ENCODE measurements at places on chromosomes 6 and 20.

GRCh38 chr6:39851331-39851730, 59.2 kb downstream of the DAAM2 start:
- DNase-seq: no peak

DNA sequence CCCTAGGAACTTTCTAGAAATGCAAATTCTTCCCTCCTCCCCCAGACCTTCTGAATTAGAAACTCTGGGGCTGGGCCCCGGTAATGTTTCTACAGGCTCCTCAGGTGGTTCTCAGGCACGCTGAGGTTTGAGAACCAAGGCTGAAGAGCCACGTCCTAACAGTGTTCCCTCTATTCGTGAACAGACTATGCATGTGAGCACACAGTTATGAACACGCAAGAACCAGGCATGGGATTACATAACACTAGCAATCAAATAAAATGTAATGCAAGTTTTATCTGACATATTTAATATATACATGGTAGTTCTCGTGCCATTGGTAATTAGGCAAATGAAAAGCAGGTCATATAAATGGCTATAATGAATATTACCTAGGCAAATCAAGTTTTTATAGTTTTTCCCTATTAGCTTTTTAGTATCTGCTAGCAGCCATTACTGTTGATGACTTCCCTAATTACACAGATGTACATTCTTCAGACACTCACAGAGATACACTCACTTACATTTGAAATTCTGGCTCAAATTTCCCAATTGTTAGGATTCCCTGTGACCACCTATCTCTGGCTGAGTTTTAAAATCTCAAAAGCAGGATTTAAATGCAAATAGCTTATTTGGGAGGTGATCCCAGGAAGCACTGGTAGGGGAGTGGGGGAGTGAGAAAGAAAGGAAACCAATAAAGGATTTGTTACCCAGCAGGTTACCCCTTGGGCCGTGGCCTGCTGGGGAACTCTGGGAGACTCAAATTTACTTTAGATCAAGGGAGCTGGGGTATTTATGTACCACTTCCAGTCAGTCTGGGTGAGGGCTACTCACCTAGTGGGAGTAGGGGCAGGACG, 104.1 kb downstream of the TCP11 start:
- DNase-seq: no peak

DNA sequence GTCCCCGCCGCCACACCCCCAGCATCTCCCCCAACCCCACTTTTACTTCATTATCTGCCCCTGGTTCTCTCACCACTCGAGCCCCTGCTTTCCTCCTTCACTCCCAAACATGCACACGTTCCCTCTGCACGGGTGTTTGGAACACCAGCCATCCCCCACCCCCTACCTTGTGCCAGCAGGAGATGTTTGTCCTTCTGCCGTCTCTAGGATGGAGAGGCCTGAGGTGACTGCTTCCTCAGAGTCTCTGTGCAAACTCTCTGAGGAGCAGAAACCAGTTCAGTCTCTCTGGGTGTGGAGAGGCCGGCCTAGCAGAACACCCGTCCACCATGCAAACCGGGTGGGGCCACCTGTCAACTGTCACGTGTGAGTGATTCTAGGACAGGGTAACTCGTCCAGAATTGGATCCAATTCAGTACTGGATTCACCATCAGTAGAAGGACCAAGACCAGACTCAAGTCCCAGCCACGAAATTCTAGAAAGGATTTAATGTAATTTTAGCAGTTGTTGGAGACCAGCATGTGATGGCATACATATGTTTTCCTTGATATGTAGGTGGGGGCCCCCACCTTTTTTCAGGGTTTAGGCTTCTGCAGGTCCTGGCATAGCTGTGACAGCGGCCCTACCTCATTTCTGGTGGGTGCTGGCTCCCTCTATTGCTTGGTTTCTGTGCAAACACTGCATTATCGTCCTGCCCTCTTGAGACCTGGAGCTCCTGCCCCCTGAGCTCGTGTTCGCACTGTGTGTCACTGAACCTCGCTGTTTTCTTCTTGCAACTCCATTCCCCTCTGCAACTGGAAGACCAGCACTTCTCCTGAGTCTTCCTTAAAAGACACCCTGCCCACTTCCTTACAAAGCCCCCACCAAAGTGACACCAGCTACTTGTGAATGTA, at the start of gene RAET1E:
Gene RAET1E (minus strand): TSS at position 259 of the 890 bp plus-strand sequence. CDS start 7,212 bp downstream, outside the sequence.
- no peak for DNase-seq

GRCh38 chr20:7930343-7930742, 9.9 kb downstream of the HAO1 start:
- no peak for DNase-seq

DNA sequence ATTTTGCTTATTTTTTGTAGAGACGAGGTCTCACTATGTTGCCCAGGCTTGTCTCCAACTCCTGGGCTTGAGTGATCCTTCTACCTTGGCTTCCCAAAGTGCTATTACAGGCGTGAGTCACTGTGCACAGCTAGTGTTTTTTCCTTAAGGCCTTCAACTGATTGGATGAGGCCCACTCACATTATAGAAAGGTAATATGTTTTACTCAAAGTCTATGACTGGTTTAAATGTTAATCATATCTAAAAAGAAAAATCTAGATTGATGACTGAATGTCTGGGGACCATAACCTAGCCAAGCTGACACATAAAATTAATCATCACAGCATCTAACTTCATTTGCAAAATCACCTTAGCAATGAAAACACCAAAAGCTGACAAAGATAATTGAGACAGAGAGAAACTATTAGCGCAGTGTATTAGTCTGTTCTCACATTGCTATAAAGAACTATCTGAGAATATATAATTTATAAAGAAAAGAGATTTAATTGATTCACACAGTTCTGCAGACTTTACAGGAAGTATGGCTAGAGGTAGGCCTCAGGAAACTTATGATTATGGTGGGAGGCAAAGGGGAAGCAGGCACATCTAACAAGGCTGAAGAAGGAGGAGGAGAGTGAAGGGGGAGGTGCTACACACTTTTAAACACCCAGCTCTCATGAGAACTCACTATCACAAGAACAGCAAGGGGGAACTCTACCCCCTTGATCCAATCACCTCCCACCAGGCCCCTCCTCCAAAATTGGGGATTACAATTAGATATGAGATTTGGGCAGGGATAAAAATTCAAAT, 66.8 kb upstream of the ARHGAP18 start:
- DNase-seq: no peak

DNA sequence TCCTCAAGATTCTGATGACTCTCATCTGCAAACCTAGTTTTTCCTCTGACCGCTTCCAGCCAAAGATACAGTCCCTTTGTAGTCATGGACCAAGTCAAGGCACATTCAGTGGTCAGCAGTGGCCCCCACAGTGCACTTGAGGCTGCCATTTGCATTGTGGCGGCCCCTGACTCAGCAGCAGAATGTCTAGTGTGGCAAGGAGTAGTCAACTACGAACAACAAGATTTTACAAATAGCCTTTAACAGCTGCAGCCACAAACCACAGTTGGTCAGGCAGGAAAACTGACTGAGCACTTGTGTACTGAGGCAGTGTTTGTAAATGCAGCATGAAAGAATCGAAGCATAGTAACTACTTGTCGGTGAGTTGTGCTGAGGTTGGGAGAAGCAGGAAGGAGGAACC, 49.6 kb downstream of the SLC2A12 start:
- no peak for DNase-seq

DNA sequence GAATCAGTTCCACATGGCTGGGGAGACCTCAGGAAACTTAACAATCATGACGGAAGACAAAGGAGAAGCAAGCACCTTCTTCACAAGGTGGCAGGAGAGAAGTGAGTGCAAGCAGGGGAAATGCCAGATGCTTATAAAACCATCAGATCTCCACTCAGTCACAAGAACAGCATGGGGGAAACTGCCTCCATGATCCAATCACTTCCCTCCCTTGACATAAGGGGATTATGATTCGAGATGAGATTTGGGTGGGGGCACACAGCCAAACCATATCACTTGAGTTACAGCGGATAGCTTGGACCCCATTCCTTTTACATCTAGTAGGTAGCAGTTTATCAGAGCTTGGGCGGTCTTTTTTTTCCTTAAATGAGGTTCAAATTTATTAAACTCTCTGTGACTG, 19.1 kb downstream of the AFDN start:
- no peak for DNase-seq

GRCh38 chr20:9711872-9712271, 127.0 kb downstream of the PAK5 start:
- no peak for DNase-seq

DNA sequence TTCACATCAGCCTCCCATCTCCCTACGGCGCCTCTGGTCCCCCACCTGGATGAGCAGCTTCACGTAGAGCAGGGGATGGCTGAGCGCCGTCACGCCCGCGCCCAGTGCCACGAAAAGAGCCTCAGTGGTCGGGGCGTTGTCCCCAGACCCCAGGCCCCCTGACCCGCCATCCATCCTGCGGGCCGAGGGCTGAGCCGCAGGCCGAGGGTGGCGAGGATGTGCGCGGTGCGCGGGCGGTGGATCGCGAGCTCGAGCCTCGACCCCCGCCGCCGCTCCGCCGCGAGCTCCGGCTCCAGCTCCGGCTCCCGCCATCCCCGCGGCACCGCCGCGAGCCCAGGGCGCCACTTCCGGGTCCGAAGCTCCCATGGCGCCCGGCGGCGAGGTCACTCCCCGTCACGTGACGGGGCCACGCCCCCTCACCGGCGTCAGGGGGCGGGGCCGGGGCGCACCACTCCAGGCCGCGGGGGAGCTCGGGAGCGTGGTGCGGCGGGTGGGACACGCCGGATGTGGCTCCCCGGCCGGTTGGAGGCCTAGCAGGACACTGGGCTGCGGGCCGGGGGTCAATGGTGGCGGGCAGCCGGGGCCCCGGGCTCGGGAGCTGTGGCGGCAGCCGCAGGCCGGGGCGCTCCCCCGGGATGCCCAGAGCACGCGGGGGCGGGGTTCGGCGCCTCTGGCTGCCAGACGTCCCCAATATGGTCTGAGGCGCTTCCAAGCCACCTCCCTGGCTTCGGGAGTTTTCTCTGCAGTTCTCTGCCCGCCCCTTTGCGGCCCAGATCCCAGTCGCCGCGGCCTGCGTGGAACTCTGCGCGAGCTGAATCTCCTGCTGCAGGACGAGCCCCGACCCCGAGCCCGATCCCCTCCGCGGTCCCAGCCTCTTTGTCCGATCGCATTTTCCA, at the start of gene MTCH1:
Gene MTCH1 (minus strand): TSS at position 389 of the 896 bp plus-strand sequence. CDS start 23 bp downstream, at position 366.
- DNase-seq: peak; percentile 91

DNA sequence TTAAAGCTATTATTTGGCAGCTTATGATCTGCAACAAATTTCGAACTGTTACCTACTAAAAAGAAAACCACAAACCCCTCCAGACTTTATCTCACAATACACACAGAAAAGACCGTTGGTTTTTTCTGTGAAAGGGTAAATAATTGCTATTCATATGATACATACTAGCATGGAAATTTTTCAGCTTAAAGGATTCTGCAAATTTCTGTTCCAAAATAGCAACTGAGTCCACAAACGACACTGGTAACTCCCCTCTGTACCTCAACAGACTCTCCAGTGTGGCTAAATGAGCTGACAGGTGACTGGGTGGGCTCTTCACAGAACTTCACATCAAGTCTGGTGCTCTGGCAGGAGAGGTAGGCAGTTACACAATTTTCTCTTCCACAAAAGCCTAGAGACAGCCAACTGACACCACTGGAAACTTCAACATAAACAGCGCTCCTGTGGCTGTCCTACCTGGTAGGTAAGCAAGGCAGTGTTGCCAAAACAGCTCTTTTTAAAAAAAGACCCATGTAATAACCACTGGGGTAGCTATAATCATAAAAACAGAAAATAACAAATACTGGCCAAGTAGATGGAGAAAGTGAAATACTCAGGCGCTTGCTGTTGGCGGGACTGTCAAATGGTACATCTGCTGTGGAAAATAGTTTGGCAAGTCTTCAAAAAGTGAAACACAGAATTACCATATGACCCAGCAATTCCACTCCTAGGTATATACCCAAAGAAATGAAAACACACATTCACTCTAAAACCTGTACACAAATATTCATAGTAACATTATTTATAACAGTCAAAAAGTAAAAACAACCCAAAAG, 37.8 kb downstream of the ELOVL5 start:
- no peak for DNase-seq

DNA sequence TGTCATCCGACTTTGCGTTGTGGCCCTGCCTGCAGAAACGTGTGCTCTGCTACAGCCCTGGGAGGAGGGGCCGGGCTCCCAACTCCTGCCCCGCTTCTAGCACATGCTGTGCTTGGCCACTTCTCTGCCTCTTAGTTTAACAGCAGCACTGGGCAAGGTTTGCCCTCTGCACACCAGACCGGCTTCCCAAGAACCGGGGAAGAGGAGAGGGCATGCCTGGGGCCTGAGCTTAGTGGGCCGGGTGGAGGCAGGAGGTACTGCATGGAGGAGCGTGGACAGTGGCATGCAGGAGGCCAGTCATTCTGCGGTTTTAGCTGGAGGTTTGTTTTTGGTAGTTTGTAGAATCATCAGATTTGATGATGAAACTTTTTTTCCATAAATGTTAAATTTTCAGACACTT, 45.5 kb downstream of the CEP43 start:
- DNase-seq: no peak

GRCh38 chr6:121505284-121505683, 69.8 kb downstream of the GJA1 start:
- no peak for DNase-seq

DNA sequence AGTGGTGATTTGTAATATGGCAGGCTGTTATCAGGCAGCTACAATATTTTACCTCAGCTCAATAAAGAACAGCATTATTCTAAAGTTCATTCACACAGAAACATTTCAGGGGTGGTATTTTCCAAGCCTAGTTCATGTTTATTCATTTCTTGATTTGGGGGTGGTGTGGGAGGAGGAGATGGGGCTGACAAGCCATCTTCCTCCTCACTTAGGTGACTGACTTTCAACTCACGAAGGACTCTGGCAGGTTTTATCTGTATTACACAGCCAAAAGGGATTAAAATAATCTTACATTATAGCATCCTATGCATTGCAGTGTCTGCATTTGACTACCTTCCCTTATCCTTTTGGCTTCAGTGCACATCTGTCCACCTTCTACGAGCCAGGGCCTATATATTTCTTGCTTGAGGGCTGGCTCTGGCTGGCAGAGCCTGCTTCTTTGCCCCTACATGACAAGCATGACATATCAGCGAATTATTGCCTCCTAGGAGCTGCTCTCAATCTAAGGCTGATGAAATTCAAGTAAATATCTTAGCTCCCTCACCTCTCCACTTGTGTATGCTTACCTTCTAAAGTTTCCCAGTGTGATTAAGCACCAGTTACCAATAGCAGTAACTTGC, 20.0 kb downstream of the KHDRBS2 start:
- no peak for DNase-seq

DNA sequence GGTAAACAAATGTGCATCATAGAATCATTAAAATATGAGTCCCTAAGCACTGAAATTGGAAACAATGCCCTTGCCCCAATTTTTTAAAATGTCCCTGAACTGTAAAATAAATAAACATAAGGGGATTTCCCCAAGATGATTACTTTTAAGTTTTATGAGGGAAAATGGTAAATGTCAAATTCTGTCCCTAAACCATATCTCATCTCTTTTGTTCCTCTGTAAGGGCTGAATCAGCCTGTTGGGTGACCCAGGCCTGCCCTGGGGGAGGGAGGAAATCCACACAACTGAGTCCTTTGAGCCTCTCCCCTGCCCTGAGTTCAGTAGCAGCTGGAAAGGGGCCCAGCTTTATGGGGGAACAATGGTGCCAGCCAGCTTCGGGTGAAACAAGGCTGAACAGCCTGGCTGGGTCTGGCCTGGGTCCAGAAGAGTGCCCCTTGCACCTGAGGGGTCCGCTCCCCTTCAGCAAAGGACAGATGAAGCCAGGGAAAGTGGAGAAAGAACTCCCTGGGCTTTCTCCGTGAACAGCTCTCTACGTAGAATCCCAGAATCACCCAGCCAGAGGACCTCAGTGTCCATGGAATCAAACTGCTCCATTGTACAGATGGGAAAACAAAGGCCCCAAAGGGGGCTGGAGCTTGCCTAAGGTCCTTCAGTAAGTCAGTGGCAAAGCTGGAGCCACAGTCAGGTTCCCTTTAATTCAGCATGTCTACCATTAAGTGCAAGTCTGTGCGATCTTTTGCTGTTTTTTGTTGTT, 28.2 kb upstream of the ITCH start:
- DNase-seq: peak; percentile 26

All from anterior cingulate cortex (tissue), 58 donors.